ENCODE measurements at places on chromosomes 12 and 14. TPM values are rescaled to one million over a fixed set of nuclear protein-coding genes. Genes with fewer than 3 reads are reported as not detected.

DNA sequence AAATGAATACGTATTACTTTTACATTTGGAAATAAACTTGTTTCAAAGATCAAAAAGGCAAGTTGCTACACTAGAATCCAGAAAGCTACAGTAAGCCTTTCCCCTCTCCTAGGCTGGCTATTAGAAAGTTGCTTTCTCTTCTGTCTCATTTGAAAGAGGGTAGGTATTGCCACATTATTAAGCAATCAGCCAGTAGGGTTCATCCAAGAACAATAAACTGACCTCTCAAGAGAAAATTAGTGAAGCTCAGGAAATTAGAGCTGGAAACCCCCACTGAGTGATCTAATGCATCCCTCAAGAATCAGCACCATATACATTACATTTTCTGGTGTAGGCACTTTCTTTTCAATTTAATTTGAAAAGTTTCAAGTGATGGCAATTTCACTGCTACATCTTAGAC is 4.5 kb upstream of the TMEM233 start:
- no peak for DNase-seq
- no peak overlapping the region for H3K27ac ChIP-seq
- H3K27me3 ChIP-seq, result peaks cover 41% of the 10 kb centered on the region
- H3K4me1 ChIP-seq, result no peaks in the 10 kb centered on the region
- peaks cover under 1% of the 10 kb centered on the region for H3K36me3 ChIP-seq

DNA sequence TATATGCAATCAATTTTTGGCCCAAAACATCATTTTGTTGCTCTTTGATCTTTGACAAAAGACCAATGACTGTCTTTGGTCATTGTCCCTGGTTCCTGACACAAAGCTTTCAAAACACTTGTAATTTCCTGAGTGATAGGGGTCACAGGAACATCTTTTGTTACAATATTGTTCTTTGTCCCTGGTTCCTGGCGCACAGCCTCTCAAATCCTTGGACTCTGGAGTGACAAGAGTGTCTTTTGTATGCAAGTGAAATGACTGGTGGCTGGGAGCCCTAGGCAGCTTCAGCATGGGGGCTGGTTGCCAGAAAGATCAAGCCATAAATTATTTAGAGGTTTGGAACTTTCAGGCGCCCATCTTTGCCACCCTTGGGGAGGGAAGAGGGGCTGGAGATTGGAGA is 53.9 kb downstream of the DNAH10 start:
- no peaks in the 10 kb centered on the region for H3K36me3 ChIP-seq
- no peak overlapping the region for H3K4me3 ChIP-seq
- peaks cover 2% of the 10 kb centered on the region for H3K27me3 ChIP-seq
- H3K27ac ChIP-seq, result no peak overlapping the region
- H3K4me1 ChIP-seq, result no peaks in the 10 kb centered on the region

GRCh38 chr12:127716166-127716565 is 550.8 kb upstream of the TMEM132C start:
- no peak overlapping the region for H3K27ac ChIP-seq
- no peak overlapping the region for H3K4me3 ChIP-seq
- H3K27me3 ChIP-seq, result no peaks in the 10 kb centered on the region
- DNase-seq, result no peak
- H3K4me1 ChIP-seq, result no peaks in the 10 kb centered on the region
- H3K36me3 ChIP-seq, result no peaks in the 10 kb centered on the region

DNA sequence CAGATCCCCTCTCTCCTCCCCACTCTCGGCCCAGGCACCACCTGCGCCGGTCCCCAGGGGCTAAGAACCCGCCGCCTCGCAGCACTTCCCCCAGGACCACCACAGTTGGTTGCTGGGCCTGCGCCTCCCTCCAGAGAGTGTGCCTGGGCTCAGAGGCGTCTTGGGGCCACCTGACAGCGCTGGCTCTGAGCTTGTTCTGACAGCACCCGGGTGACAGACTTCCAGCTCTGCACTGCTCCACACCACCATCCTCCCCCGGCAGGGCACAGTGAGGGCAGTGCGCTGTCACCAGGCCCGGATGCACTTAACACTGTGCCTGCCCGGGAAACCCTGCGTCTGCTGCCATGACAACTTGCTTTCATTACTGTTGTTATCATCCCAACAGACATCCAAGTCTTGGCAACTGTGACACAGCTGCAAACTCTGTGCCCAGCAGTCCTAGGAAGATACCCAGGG is 6.6 kb downstream of the BRF1 start:
- H3K27me3 ChIP-seq, result no peaks in the 10 kb centered on the region
- DNase-seq, result peak; percentile 84
- peak overlapping the region; percentile 45 for H3K4me3 ChIP-seq
- H3K36me3 ChIP-seq, result peaks cover 11% of the 10 kb centered on the region
- peak overlapping the region; percentile 91 for H3K27ac ChIP-seq
- H3K4me1 ChIP-seq, result peaks cover 54% of the 10 kb centered on the region

GRCh38 chr12:15044471-15044870 is 71.6 kb downstream of the PDE6H start:
- no peak overlapping the region for H3K4me3 ChIP-seq
- H3K4me1 ChIP-seq, result peaks cover 3% of the 10 kb centered on the region
- no peak for DNase-seq
- no peak overlapping the region for H3K27ac ChIP-seq
- H3K36me3 ChIP-seq, result no peaks in the 10 kb centered on the region
- H3K27me3 ChIP-seq, result peaks cover 12% of the 10 kb centered on the region

DNA sequence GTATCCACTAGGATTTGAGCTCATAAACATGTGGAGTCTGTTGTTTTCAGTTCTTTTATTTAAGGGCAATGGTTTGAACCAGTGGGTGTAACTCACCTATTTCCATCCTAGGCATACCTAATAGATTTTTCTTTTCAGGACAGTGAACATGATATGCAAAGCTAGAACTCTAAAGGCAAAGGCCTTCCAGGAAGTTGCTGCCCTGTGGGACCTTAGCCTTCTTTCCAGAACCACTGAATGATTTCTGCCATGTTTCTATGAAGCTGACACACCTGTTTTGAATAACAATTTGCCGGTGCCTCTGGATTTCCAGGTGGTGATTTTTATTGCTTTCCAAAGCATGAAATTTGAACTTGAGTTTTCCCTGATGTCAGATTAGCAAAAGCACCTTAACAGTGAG is 372.9 kb upstream of the FAR2 start:
- no peak for DNase-seq
- H3K4me3 ChIP-seq, result no peak overlapping the region
- H3K27ac ChIP-seq, result no peak overlapping the region

DNA sequence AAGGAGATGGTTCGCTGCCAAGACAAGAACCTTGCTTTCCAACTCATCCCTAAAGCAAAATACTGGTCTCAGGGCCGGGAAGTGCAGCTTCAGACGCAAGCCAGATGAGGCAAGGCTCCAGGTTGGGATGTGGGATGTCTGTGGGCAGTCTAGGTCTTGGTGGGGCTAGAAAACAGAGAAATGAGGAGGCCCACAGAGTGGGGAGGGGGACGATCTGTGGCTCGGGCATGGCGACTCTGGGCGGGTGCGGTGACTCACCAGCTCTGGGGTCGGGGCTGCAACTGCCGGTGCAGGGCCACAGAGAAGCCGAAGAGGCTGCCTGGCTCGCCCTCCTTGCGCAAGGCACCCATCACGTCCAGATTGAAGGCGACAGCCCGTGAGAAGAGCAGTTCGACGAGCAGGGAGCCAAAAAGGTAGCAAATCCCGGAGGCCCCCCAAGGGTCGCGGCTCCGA is 459 bp downstream of the ITGA7 start:
- peaks cover 20% of the 10 kb centered on the region for H3K4me1 ChIP-seq
- no peak overlapping the region for H3K27ac ChIP-seq
- peak overlapping the region; percentile 76 for H3K4me3 ChIP-seq
- H3K36me3 ChIP-seq, result no peaks in the 10 kb centered on the region

- peaks cover 22% of the 10 kb centered on the region for H3K27me3 ChIP-seq
- no peak for DNase-seq
- H3K4me1 ChIP-seq, result peaks cover 6% of the 10 kb centered on the region
- no peaks in the 10 kb centered on the region for H3K36me3 ChIP-seq
These were observed 6.7 kb upstream of the SLC25A29 start for GRCh38 chr14:100312877-100313400.

DNA sequence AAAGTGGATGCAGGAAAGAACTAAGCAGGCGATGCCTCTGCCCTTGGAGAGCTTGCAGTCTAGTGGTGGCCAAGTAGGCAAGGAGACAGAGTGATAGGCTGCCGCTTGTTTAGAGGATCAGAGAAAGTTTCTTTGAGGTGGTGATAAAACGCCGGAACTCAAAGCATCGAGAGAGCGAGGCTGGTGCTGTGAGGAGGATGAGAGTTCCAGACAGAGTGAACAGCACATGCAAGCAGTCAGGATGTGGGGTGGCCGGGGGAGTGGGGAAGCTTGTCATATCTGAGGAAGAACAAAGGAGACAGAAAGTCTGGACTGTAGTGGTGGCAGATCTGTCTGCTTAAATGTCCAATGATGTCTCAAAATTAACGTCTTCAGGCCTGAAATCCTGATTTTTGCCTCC is 319.7 kb downstream of the SNAPC1 start:
- H3K4me1 ChIP-seq, result peaks cover 17% of the 10 kb centered on the region
- H3K27ac ChIP-seq, result no peak overlapping the region
- H3K27me3 ChIP-seq, result no peaks in the 10 kb centered on the region
- H3K36me3 ChIP-seq, result no peaks in the 10 kb centered on the region
- H3K4me3 ChIP-seq, result no peak overlapping the region

- no peak for DNase-seq
- H3K36me3 ChIP-seq, result no peaks in the 10 kb centered on the region
- H3K4me3 ChIP-seq, result no peak overlapping the region
- peaks cover 6% of the 10 kb centered on the region for H3K4me1 ChIP-seq
These were observed 4.7 kb upstream of the FAM234B start for GRCh38 chr12:13039328-13039956.

GRCh38 chr12:24697769-24698168 is 251.1 kb downstream of the BCAT1 start:
- H3K27me3 ChIP-seq, result peaks cover 3% of the 10 kb centered on the region
- H3K27ac ChIP-seq, result no peak overlapping the region
- no peaks in the 10 kb centered on the region for H3K36me3 ChIP-seq
- DNase-seq, result no peak

DNA sequence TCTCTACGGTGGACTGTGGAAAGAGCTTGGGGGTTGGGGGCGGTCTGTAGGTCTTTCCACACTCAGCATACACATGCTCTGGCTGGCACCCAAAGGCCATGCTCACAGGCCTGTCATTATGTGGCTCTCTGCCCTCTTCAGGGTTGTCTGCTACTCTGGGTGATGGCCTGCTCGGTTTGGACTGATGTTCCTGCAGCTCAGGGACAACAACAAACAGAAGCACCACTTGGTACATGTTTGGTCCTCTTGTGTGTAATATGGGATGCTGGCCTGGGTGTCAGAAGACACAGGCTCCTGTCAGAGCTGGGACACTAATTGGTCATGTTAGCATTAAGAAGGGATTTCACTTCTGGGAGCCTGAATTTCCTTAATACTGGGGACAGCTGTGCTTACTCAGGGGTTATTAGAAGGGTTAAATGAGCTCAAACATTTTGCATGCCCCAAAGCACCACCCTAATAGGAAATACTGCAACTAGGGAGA is 32.7 kb upstream of the SELPLG start:
- H3K4me1 ChIP-seq, result peaks cover 20% of the 10 kb centered on the region
- no peak overlapping the region for H3K27ac ChIP-seq
- no peaks in the 10 kb centered on the region for H3K27me3 ChIP-seq
- H3K4me3 ChIP-seq, result no peak overlapping the region
- no peak for DNase-seq

DNA sequence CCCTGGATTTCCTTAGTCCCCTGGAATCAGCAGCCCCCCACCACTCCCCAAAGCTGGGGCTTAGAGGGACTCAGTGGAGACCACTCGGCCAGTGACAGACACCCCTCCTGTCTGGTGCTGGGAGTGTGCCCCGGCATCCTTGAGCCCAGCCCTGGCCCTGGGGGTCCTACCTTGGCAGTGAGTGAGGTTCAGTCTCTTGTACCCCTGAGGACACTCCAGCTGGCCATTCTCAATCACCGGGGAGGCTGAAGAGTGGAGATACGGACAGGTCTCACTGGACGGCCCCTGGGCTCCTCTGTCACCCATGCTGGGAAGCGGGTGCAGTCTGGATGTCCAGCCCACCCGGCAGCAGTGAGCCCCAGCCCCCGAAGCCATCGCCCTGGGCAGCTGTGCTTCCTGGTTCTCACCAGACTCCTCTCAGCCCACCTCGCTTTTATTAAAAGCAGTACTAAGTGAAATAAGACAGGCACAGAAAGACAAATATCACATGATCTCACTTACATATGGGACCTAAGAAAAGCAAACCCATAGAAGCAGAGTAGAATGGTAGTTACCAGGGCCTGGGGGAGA is 42.3 kb downstream of the ISCA2 start:
- H3K36me3 ChIP-seq, result no peaks in the 10 kb centered on the region
- peaks cover 7% of the 10 kb centered on the region for H3K4me1 ChIP-seq
- no peak overlapping the region for H3K4me3 ChIP-seq

DNA sequence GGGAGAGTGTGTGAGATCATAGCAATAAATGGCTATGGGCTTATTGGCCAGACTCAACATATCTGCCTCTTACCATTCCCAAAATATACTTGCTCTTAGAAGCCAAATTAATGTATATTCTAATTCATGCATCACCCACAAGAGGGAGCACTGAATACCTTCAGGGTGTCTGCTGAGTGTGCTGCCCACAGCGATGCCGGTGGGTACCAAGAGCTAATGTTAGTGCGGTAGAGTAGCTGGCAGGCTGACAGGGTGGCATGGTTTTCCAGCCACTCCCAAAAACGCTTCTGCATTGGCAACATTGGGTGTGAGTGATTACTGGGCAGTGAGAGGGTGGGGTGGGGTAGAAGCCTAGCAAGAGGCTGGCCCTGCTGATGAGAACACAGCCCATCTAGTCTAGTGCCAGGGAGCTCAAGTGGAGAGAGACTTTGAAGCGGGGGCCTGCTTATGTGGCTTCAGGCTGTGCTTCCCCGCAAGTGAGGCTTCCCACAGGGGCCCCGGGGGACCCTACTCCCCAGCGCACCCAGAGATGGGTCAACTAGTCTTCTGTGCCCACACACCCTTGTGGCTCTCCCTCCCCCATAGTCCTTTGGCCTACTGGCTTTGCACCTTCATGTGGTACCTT is 9.2 kb upstream of the PLEKHD1 start:
- no peak overlapping the region for H3K4me3 ChIP-seq
- peaks cover 3% of the 10 kb centered on the region for H3K4me1 ChIP-seq
- H3K27ac ChIP-seq, result no peak overlapping the region
- peak; percentile 24 for DNase-seq
- H3K27me3 ChIP-seq, result no peaks in the 10 kb centered on the region

DNA sequence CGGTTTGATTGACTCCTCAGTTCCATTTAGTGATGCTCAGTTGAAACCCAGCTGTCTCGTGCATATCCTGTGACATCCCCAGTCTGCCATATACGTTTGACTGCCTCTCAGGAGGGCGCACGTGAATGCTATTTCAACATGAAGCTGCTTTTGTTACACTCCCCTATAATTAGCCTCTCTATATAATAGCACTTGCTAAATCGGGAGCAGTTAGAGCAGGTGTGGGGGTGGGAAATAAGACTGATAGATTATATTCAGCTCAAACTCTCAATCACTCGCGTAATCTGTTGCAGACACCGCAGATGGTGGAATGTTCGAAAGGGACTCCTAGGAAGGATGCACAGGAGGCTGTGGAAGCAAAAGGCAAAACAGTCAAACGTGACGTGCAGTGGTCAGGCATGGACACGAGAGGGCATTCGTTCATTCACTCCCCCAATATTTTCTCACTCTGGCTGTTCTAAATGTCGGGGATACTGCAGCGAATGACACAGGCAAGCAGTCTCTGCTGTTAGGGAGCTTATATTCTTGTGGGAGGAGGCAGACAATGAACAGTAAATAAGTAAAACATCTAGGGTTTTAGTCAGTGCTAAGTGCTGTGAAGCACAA is 29.8 kb downstream of the KCNA1 start:
- H3K27ac ChIP-seq, result no peak overlapping the region
- DNase-seq, result no peak
- H3K4me1 ChIP-seq, result no peaks in the 10 kb centered on the region
- H3K36me3 ChIP-seq, result no peaks in the 10 kb centered on the region

Gene IFT43
- total RNA-seq, result 5.3 TPM

Gene SYCP3
- 1.7 TPM for total RNA-seq

Gene GAS2L3
- 2.7 TPM for total RNA-seq

Gene IFNG-AS1
- total RNA-seq, result not detected

Gene ADAMTS20
- total RNA-seq, result not detected

Gene TPH2
- not detected for total RNA-seq

Gene AQP2
- not detected for total RNA-seq

Data from activated CD8-positive, alpha-beta T cell treated with anti-CD3 and anti-CD28 coated beads, Interleukin-2, amount 10 ng/mL, durations not matched to agents 7 days and 5 days (primary cell).